ENCODE measurements at places on chromosomes 12 and 14. TPM values are rescaled to one million over a fixed set of nuclear protein-coding genes. Genes with fewer than 3 reads are reported as not detected.

- no peak for DNase-seq
Observed at GRCh38 chr12:43329375-43329774, 222.6 kb downstream of the ADAMTS20 start.

DNA sequence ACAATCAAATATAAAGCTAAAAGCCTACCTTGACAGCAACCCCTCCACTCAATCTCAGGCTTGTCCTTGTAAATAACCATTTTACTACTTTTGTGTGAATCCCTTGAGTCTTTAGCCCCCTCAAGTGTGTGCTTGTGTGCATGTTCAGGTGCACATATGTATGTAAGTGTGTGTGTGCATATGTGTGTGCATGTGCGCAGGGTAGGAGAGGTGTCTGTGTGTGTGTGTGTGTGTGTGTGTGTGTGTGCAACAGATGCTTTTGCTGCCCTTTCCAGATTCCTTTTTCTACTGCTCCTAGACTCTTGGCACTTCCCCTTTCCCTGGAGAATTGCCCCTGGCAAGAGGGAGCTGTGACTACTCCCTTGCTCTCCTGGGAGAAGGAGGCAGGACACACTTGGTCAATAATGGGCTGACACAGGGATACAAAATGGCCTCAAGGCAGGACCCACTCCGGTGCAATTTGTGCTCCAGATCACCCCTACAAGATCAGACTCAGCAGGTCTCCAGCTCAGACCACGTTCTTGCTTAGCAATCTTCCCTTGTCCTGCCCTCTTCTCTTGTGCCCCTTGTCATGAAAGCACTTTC lies 73.4 kb downstream of the IFNG start:
- no peak for DNase-seq

- DNase-seq: peak; percentile 34
Observed at GRCh38 chr12:72264548-72265175, 7.5 kb upstream of the TRHDE start.

Gene MYO1H
- total RNA-seq: not detected

- no peak for DNase-seq
Observed at GRCh38 chr12:133201888-133202287, 20.6 kb downstream of the ZNF268 start.

GRCh38 chr12:66020481-66020880 lies 110.1 kb downstream of the LLPH start:
- no peak for DNase-seq

- DNase-seq: no peak
Observed at GRCh38 chr14:34172550-34173368, 221.9 kb upstream of the EGLN3 start.

DNA sequence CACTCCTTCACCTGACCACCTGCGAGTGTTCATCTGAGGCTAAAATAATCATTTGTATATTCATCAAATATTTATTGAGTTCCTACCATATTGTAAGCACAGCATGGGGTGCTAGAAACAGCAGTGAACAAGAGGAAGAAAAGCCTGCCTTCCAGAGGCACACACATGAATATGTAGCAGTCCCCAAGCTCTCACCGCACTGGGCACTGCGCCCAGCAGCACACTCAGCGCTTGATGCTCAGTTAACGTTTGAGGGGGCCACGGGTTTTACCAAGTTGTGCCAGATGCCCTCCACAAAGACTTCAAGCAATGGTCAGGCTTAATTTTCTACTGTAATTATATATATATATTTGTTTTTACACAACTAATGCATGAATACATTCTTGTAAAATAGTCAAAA lies 52.0 kb downstream of the HELB start:
- DNase-seq: no peak

Gene TAS2R8
- not detected for total RNA-seq

- no peak for DNase-seq
Observed at GRCh38 chr12:76688631-76689030, 75.3 kb upstream of the ZDHHC17 start.

Gene KRT78
- total RNA-seq: 0.13 TPM

DNA sequence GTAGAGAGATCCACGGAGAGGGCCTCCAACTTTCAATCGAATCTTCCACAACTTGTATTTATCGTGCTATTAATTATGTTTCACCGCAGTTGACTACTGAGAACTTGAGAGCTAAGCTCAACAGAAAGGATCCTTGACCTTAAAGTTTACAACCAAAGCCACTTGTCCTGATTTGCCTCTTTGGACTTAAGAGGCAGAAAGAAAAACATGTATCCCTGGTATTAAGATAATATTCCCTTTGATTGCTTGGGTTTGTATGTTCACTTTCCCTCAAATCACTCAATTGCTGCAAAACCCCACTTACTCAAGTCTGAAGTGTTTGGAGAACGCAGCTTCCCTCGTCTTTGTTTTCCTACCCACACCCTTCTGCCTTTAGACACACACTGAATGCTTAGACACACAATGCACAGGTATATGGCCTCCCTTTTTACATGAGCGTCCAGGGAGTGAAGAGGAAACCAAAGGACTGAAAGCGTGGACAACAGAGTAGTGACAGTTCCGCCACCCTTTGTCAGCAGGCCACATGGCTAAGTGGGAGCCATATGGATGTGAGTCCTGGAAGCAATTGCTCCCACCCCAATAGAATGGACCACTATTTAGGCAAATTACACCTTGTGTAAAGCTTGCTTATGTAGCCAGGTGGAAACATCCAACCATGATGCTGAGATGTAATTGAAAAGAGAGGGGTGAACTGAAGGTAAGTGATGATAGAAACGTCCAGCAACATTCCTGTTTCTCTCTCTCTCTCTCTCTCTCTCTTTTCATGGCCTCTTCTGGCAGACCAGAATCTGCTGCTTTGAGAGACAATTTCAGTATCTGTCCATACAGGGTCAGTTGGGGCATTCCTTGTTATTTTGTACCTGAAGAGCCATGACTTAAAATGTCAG lies 1.4 kb upstream of the PKP2 start:
- no peak for DNase-seq

DNA sequence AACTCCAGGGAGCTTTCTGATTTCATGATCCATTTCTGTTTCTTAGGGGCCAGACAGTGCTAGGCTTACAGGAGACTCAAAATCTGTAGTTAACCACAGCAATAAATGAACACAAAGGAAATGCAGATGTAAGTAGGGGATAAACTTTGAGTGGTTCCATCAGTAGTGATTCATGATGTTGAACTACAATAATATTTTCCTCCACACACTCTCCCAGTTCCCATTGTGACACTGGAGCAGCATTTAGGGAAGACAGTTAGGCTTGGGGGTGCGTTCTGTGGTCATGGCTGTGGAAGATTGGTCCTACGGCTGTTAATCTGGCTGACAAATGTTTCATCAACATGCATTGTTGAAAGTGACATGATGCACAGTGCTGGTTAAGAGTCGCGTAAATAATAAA lies 66.9 kb downstream of the HMGA2 start:
- DNase-seq: peak; percentile 59

DNA sequence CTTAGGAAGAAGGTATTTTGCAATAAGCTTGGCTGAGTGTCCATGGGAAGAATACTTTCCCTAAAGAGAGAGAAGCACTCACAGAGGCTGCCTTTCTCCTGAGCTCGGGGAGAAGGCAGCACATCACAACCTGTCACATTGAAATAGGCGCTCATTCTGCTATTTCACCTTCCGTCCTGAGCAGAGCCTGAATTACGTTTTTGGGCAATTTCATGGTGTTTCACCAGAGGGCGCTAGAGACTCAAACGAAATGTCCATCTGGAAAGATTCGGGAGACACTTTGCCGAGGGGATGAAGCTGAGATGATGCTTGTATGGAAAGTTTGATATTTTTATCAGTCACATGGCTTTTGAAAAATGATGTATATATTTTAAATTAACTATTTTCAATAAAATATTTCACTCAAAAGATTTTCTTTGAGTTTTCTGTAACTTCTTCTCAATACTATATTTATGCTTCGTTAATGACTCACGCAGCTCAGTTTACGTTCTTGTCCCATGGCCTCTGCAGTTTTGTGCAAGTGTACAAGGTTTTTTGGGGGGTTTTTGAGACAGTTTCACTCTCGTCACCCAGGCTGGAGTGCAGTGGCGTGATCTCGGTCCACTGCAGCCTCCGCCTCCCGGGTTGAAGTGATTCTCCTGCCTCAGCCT lies 17.4 kb upstream of the B4GALNT3 start:
- DNase-seq: peak; percentile 43

Gene CRACR2A
- 29.8 TPM for total RNA-seq

GRCh38 chr14:103522649-103523574 lies at the start of gene CKB:
CKB (minus strand) TSS chr14:103522830; CDS start chr14:103522493, 337 bp downstream.
- no peak for DNase-seq

- DNase-seq: no peak
Observed at GRCh38 chr14:90568405-90568804, 171.6 kb downstream of the CALM1 start.

Gene DPF3
- total RNA-seq: 3.0 TPM

DNA sequence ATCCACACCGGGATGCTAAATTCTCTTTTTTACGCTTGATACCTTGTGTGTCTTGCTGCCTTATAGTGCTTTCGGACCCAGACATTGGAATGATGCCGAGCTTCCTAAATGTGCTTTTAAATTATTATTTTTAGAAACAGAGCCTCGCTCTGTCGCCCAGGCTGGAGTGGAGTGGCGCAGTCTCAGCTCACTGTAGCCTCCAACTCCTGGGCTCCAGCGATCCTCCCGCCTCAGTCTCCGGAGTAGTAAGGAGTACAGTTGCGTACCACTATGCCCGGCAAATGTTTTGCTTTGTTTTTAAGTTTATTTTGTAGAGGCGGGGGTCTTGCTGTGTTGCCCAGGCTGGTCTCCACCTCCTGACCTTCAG lies 489 bp upstream of the EML5 start:
- DNase-seq: no peak

- no peak for DNase-seq
Observed at GRCh38 chr12:40693207-40693821, 1.1 kb downstream of the CNTN1 start.

Gene HHIPL1
- not detected for total RNA-seq

- no peak for DNase-seq
Observed at GRCh38 chr14:92747701-92748258, 647 bp downstream of the LGMN start.

Gene HOXC12
- total RNA-seq: not detected

Gene HOXC11
- total RNA-seq: not detected

DNA sequence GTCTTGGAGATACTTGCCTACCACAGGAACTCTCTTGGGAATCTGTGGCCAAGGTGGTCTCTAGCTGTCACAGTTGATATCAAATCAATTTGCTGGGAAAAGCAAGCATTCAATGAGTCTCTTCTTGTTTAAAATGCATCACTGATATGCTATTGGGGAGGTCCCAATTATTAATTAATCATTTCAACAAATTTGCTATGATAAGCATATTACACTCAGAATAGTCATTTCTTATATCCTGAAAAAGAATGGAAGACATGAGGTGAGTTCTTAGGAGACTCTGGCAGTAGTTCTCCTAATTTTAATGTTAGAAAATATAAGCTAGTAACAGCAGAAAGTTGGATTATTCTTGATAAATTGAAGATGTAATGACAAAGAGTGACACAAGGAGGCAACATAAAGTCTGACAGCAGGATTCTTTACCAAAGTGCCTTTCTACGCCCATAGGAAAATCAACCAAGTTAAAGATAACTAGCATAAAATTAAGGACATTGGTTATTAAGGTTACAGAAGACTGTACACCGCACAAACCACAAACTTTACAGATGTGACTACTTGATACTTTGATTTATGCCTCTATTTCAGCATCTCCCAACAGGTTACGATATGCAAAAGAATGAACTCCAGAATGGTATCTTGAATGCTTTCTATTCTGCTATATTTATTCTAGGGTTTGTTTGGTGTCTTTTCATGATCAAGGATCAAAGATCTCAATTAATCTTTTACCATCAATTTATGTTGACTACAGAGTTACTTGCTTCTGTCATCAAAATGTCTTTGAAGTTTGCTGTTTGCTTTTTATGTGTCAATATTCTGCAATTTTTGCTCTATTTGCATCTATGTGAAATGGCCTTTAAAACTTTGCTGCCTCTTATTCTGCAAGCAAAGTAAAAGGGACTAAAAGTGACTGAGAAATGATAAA lies 349.6 kb upstream of the CLEC14A start:
- DNase-seq: no peak
